ENCODE measurements at places on chromosomes 6 and 20. TPM values are rescaled to one million over a fixed set of nuclear protein-coding genes. Genes with fewer than 3 reads are reported as not detected.

The HECA gene
- total RNA-seq = 16.8 TPM

The SRC gene
- total RNA-seq = 20.3 TPM

The CST2 gene
- total RNA-seq = not detected

The RAMACL gene
- 0.43 TPM for total RNA-seq

The RIPPLY2 gene
- not detected for total RNA-seq

The SPAG4 gene
- total RNA-seq = 8.1 TPM

The MTHFD1L gene
- 43.2 TPM for total RNA-seq

The TRDN gene
- total RNA-seq = not detected

The CLIC5 gene
- not detected for total RNA-seq

The RFX6 gene
- not detected for total RNA-seq

The MOXD1 gene
- total RNA-seq = 15.1 TPM

The OR2J3 gene
- total RNA-seq = not detected

The ETV7 gene
- 0.32 TPM for total RNA-seq

The ARID1B gene
- total RNA-seq = 38.7 TPM

The IL17F gene
- under 0.01 TPM for total RNA-seq

The BPIFA1 gene
- total RNA-seq = not detected

The LRP11 gene
- 97.6 TPM for total RNA-seq

The BIRC7 gene
- 0.32 TPM for total RNA-seq

The SMLR1 gene
- total RNA-seq = not detected

The TP53TG5 gene
- total RNA-seq = not detected

The PKIB gene
- 12.2 TPM for total RNA-seq

The TMC2 gene
- not detected for total RNA-seq

The ADA gene
- 6.4 TPM for total RNA-seq

The ABHD16B gene
- total RNA-seq = not detected

The HMGCLL1 gene
- 0.43 TPM for total RNA-seq

The CUL7 gene
- total RNA-seq = 54.8 TPM

The C6orf15 gene
- not detected for total RNA-seq

The SEMG2 gene
- not detected for total RNA-seq

The CENPW gene
- 12.5 TPM for total RNA-seq

The RRAGD gene
- under 0.01 TPM for total RNA-seq

The DLL1 gene
- total RNA-seq = 0.86 TPM

The MUC21 gene
- total RNA-seq = not detected

The MYH7B gene
- under 0.01 TPM for total RNA-seq

The DAAM2 gene
- total RNA-seq = 16.1 TPM

The NCOA6 gene
- total RNA-seq = 8.6 TPM

The CCDC170 gene
- 3.9 TPM for total RNA-seq
